ENCODE measurements at places on chromosomes 1 and 21.

GRCh38 chr1:79215311-79215710, 208.8 kb upstream of the ADGRL4 start:
- DNase-seq: no peak

DNA sequence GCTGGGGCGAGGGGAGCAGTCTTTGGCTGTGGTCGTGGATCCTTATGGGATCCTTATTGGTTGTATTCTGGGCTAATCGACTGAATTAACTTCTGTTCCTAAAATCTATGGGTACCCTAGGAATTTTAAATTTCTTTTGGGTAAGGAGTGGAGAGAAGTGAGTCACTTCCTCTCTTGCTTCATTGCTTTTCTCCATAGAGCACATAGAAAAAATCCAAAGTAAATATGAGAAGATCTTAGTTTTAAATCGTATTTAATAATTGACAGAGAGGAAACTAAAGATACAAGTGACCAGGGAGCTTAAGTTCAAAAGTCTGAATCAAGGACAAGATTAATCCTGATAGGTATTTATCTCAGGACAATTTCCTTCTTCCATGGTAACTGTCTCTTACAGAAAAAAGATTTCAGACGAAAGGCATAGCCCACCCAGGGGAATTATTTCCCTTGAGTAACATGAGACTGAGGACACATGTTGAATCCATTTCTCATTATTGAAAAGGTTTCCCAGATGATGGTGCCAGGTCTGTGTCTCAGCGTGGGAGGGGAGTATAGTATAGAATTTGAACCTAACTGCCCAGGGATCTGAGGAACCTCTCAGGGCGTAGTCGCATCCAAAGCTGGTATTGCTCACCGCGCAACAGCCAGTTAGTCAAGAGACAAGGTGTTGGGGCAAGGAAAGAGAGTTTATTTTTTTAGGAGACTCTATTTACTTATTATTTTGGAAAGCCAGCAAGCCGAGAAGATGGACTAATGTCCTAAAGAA, 28.7 kb upstream of the FASLG start:
- peak; percentile 25 for DNase-seq

DNA sequence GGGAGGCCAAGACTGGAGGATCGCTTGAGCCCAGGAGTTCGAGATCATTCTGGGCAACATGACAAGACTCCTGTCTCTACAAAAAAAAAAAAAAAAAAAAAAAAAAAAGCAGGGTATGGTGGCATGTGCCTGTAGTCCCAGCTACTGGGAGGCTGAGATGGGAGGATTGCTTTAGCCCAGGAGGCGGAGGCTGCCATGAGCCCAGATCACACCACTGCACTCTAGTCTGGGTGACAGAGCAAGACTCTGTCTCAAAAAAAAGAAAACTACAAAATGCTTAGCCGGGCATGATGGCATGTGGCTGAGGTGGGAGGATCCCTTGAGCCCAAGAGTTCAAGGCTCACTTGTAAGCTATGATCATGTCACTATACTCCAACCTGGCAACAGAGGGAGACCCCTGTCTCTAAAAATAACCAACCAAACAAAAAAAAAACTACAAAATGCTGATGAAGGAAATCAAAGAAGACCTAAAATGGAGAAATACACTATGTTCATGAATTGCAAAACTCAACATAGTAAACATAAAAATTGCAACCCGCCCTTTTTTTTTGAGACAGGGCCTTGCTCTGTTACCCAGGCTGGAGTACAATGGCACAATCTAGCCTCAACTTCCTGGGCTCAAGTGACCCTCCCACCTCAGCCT, 20.4 kb downstream of the SHISAL2A start:
- DNase-seq: no peak

- DNase-seq: no peak
Measured at GRCh38 chr1:155004352-155005075, 1.9 kb downstream of the ZBTB7B start.

DNA sequence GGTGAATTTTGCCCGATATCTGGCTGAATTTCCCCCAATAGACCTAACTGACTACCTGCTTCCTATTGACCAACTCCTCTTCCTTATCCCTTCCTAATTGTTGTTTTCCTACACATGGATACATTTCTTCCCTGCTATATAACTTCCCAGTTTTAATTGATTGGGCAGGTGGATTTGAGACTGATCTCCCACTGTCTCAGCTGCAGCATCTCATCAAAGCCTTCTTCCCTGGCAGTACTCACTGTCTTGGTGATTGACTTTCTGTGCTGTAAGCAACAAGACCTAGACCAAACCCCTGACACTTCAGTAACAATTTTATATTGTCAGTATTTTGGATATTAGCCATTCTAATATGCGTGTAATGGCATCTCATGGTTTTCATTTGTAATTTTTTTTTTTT, 11.3 kb upstream of the PLA2G2A start:
- DNase-seq: no peak

DNA sequence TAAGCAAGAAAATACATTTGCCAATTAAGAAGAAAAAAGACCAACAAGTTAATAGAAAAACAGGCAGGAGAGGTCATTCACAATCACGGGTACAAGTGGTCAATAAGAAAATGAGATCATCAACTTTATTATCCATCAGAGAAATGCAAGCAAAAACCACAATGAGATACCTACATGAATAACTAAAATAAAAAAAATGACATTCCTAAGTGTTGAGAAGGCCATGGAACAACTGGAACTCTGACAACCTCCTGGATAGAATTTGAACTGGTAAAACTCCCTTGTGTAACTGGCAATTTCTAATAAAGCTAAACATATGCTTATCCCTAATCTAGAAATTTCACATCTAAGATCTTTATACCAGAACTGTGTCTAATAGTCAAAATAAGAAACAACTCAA, 135.4 kb upstream of the BACE2 start:
- DNase-seq: no peak

DNA sequence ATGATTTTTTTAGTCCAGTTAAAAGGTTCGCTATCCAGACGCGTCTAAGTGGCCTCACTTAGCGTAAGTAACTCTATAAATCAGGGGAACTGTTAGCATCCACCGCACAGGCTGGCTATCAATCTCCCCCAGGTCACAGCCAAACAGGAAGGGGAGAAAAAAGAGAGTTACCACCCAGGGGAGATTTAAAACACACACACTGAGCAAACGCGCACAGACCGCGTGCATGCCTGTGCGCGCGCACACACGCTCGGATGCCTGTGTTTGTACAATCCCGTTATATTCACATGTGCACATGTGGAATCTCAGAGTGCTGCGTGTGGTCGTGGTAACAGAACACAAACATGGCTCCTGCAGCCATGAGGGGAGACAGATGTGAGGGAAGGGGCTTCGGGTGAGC, 125.4 kb downstream of the CASZ1 start:
- DNase-seq: no peak

DNA sequence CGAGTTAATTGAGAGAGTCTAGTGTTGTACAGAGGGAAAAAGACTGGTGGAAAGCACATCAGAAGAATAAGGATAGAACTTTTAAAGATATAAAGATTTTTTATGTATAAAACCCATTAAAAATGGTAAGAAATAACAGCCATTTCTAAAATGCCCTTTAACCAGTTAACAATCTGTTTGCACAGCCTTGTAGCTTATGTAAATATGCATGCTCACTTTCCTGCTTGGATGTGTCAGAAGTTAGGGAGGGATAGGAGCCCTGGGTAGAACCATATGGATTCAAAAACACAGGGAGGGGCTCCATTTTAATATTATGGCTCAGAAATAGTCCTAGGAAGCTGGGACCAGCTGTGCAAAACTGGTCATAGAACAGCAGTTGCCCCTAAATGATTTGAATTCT, 4.5 kb upstream of the EDEM3 start:
- DNase-seq: no peak

DNA sequence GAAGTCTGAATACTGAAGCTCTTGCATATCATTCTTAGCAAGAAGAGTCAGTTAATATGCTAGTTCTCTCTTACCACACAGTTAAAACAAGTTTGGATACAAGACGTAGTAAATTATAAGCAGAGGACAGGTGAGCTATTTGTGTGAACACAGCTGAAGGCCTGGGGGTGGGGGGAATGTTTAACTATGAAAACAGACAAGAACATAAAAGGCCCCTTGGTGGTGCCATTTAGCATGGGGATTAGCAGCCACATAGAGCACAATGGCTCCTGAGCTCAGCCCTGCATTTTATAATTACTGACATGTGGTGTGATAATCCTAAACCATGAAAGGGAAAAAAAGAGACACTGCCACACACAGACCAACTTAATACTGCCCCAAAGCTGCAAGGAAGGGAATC, 94.8 kb downstream of the TGFBR3 start:
- no peak for DNase-seq

DNA sequence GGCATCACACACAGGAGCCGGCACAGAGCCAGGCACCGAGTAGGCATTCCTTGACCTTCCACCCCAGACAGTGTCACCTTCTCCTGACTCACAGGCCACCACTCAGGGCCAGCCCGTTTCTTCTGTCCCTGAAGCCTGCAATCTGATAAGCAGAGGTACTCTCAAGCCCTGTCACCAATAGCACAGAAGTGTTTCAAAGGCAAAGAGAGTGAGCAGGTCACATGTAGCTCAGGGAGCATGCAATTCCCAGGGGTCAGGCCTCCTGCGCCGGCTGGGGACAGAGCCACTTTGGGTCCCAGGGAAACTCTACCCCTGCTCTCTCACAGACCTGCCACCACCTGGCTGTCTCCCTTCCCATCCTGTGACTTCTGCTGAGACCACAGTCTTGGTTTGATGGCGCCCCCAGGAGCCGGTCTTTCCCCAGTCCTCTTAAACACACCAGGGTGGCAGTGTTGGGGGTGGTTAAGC, 13.2 kb downstream of the CAPN9 start:
- no peak for DNase-seq

DNA sequence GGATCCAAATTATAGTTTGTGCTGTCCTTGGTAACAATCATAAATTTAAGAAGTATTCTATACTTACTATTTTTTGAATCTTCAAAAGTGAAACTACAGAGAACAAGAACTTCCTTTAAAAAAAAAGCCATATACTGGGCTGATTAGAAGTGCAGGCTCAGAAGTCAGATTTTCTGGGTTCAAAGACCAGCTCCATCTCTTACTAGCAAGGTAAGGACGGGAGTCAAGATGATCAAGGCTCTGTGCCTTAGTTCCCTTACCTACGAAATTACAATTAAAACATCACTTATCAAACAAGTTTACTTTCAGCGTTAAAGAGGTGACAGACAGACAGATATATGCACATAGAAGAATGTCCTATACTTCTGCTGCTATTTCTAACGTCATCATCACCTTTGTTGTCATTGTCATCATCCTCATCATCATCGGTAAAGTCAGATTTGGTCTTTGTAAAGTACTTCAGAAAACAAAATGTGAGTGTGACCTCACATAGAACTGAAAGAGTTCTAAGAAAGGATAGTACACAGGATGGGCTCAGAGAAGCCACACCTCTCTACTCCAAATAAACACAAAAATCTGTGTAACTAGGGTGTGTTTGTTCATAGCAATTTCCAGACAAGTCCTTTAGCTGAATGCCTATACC, 178.7 kb downstream of the VAV3 start:
- no peak for DNase-seq

GRCh38 chr1:111203681-111204200, 3.3 kb upstream of the DENND2D start:
- DNase-seq: peak; percentile 78

GRCh38 chr1:175804561-175804960, 61.2 kb upstream of the TNR start:
- no peak for DNase-seq

DNA sequence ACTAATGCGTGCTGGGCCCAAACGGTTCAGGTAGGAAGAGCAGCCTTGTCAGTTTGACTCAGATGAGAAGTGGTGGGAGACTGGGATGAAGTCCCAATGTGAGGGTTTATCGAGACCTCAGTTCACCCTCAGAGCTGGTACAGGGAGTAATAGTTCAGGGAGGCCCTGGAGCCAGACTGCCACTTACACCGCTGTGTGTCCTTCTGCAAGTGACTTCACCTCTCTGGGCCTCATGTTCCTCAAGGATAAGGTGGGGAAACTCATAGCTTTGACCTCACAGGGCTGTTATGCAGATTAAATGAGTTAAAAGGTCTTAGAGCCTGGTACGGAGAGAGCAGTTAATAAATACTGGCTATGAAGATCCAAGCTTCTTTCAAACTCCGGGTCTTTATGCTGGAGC, 219.9 kb downstream of the TRABD2B start:
- no peak for DNase-seq

GRCh38 chr1:117970252-117970651, 40.7 kb downstream of the WDR3 start:
- DNase-seq: no peak

DNA sequence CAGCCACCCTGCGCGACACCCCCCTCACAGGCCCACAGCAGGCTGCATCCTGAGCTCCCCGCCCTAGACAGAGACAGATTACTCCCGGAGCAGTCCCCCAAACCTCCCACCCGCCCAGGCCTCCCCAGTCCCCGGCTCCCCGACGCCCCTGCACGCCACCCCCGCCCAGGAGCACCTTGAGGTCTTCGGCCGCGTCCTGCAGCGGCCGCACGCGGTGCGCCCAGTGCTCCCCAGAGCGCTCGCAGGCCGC, 731 bp downstream of the TRIM11 start:
- no peak for DNase-seq

- no peak for DNase-seq
Measured at GRCh38 chr1:105243411-105243810, 1493.7 kb downstream of the AMY1C start.

- DNase-seq: no peak
Measured at GRCh38 chr1:112620377-112620695, 704 bp downstream of the CAPZA1 start.

- DNase-seq: no peak
Measured at GRCh38 chr1:193264313-193265065, 78.1 kb upstream of the B3GALT2 start.

GRCh38 chr1:228488125-228488817, 1.1 kb downstream of the RNF187 start:
- DNase-seq: no peak

GRCh38 chr1:208036918-208037766, 126.2 kb upstream of the CD34 start:
- no peak for DNase-seq

- DNase-seq: no peak
Measured at GRCh38 chr1:1356166-1356795, 2.1 kb downstream of the MXRA8 start.

- DNase-seq: no peak
Measured at GRCh38 chr1:68015369-68015768, 35.1 kb downstream of the DIRAS3 start.

- DNase-seq: no peak
Measured at GRCh38 chr1:186819126-186819525, 9.6 kb upstream of the PLA2G4A start.

DNA sequence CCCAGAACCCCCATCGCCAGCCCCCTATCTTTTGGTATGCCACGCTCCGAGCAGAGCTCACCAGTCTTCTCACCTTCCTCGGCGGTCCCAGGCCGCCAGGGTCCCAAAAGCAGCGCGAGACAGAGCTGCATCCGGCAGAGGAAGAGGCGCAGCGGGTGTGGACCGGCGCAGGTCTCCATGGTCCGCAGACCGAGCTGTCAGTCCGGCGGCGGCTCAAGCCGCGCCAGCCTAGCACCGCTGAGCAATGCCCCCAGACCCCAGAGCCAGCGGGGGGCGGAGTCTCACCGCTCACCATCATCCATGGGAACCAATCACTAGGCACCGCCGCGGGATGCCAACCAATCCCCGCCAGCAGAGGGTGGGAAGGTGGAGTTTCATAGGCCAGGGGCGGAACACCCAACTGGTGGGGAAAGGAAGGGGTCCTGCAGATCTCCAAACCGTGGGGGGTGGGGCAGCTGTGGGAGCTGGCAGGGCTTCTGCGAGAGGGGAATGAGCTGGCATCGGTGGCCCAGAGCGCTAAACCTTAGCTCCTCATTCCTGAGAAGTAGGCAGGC, at the start of gene EPHA10:
TSS of gene EPHA10 (minus strand) at position 233 of the 554 bp plus-strand sequence. CDS start at position 179, 54 bp downstream.
- DNase-seq: no peak

GRCh38 chr1:228394571-228395394, 11.9 kb downstream of the TRIM11 start:
- no peak for DNase-seq

- DNase-seq: no peak
Measured at GRCh38 chr21:42120101-42120902, 49.2 kb downstream of the UMODL1 start.

Data from ACHN (cell line).